Left renal cortex interstitium (tissue), 4 donors: ENCODE measurements at places on chromosomes 6 and 20. TPM values are rescaled to one million over a fixed set of nuclear protein-coding genes. Genes with fewer than 3 reads are reported as not detected.

DNA sequence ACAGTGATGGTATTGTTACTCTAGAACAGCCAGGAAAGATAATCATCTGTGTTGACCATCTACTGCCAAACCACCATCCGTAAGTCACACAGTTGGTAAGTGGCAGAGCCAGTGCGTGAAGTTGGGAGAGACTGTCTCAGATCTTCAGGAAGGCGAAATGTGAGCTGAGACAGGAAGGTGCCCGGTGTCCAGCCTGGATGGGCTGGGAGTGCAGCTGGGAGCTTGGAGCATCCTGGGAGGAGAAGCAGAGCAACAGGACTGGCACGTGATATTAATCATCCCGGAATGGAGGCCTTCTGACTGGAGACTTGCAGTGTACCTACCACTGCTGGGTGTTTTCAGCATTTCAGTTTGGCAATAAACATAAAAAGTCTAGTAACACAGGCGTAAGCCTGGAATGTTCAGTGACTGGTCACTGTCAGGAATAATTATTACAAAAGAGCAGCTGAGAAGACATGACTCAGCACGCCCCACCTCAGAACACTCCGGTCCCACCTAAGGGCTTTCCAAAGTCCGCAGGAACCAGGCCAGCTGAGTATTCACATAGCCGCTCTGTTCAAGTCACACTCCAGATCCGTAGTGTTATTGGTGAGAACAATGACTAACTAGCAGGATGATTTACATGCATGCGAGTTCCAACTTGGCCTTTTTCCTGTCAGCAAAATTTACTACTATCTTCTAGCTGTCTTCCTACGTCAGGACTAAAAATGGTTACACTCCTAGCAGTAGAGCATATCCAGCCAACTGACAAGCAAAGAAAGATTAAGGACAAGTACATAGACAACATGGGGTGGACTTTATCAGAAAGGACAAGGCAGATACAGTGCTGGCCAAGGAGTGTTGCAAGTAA, 45.1 kb upstream of the PNRC1 start:
- peak; percentile 49 for DNase-seq

COL9A1 gene
- polyA plus RNA-seq: 47.6 TPM

- no peak for DNase-seq
These were observed 261.1 kb upstream of the CITED2 start for GRCh38 chr6:139635401-139636130.

DNA sequence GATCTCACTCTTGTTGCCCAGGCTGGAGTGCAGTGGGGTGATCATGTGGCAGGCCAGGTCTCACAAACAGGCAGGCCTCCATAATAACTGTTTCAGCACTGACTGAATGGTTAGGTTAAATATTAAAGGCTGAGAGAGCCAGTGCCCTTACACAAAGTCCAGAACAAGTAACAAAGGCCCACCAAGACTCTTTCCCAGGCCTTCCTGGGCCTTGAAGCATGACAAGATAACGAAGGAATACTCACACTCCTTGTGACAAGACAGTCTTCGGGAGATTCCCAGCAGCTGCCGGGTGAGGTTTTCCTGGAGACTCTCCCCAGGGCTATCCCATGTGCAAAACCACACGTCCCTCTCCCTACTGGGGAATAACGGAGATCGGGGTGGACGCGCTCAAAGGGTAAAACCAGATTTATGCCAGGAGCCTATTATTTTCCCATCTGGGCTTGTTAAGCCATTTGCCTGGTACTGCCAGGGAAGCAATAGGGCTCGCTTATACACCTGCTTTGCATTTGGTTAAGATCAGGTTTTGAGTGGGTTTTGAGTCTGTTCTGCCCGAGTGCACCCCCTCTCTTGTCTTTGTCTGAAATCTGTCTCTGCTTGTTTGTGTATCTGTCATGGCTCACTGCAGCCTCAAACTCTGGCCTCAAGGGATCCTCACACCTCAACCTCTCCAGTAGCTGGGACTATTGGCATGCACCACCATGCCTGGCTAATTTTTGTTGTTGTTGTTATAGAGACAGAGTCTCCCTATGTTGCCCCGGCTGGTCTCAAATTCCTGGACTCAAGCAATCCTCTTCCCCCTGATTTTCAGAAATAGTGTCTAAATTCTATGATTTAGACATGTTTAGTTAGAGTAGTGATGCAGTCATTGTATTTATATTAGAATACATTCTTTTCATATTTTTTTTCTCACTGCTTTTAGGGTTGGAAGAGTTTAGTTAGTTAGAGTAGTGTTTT, 1.4 kb upstream of the ENPP3 start:
- DNase-seq: no peak

MUCL3 gene
- not detected for polyA plus RNA-seq

C20orf96 gene
- 32.0 TPM for polyA plus RNA-seq

CD2AP gene
- polyA plus RNA-seq: 82.1 TPM

GRCh38 chr6:5729813-5730517, 276.8 kb downstream of the NRN1 start:
- DNase-seq: no peak

TPD52L1 gene
- 116 TPM for polyA plus RNA-seq

ISM1 gene
- 3.0 TPM for polyA plus RNA-seq

DNA sequence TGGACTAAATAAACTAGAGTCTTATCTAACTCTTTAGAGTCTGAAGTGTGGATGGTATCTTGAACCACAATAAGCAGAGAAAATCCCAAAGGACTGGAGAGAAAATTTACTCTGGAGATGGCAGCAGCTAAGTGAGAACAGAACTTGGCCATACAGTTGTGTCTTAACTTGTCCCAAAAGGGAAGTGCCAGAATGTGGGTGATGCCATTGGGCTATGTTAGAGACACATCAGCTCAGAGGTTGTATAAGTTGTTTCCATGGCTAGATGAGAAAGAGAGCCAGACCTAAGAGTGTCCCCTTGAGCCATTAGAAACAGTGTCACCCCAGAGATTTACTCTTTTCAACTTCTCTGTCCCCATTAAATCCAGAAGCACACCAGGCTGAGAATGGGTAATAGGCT, 36.2 kb downstream of the FOXO3 start:
- no peak for DNase-seq

DNA sequence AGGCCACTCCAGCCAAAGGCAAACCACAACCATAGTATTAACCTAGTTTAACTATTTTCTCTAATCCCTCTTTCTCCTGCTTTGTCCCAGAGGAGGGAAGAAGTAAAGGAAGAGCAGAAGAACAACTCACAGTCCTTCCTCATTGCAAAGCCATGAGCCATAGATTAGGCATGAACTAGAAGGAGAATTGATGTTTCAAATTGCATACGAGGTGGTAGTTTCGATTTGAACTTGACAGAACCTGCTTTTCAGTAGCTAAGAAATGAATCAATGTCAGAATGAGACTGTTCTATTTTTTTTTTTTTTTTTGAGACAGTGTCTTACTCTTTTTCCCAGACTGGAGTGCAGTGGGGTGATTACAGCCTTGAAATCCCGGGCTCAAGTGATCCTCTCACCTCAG, 48.3 kb downstream of the PROKR2 start:
- DNase-seq: no peak

SLC24A3 gene
- polyA plus RNA-seq: 6.3 TPM

TMEM74B gene
- 1.5 TPM for polyA plus RNA-seq

DNA sequence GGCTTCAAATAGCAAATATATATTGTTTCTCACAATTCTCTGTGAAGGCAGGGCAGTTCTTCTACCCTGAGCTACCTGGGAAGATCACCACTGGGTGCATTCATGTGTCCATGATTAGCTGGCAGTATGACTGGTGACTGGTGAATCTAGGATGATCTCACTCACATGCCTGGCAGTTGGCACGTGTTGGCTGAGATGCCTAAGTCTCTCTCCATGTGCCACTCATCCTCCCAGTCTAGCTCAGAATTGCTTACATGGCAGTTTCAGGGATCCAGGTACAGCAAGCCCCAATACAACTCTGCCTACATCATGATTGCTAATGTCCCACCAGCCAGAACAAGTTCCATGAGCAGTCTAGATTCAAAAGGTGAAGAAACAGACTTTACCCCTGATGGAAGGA, 346.8 kb upstream of the CNR1 start:
- DNase-seq: no peak

GPX5 gene
- polyA plus RNA-seq: not detected

GRCh38 chr6:51462896-51463295, 624.5 kb downstream of the PKHD1 start:
- DNase-seq: no peak

- DNase-seq: no peak
These were observed 6.3 kb upstream of the HINT3 start for GRCh38 chr6:125950293-125950692.

DNA sequence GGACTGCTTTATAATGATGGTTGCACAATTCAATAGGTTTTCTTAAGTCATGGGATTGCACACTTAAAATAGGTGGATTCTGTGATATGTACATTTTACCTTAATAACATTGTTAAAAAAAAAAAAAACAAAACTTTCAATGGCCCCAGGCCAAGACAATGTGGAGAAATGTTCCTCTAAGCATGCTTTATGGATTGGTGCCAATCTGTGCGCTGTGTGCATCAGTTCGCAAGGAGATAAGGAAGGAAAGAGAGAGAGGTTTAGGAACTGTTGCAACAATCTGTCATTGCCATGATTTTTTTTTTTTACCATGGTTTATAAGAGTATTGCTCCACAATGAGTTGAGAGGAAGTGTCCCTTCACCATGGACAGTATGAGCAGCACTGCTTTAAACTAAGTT, 399.6 kb downstream of the PTPRT start:
- no peak for DNase-seq

HLA-DRB1 gene
- polyA plus RNA-seq: 57.0 TPM

DNA sequence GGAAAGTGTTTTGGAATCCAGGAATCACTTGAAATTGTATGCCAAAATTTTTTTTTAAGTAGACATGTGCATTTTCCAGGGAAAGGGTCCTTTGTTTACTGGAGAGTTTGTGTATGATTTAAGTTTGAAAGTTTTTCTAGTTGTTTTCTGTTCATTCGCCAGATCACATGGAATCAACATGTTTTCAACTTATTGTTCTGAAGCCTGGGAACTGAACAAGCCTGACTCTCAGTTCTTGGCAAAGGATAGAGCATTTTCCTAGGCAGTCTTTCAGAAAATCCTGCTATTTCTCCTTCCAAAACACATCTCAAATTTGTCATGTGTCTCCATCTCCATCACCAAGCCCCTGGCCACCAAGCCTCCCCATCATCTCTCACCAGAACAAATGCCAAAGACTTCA, 374.8 kb downstream of the MAFB start:
- no peak for DNase-seq

FAM83B gene
- 11.1 TPM for polyA plus RNA-seq

- DNase-seq: no peak
These were observed 23.3 kb upstream of the BCLAF1 start for GRCh38 chr6:136312975-136313374.

PPP1R3G gene
- polyA plus RNA-seq: 2.2 TPM

DNA sequence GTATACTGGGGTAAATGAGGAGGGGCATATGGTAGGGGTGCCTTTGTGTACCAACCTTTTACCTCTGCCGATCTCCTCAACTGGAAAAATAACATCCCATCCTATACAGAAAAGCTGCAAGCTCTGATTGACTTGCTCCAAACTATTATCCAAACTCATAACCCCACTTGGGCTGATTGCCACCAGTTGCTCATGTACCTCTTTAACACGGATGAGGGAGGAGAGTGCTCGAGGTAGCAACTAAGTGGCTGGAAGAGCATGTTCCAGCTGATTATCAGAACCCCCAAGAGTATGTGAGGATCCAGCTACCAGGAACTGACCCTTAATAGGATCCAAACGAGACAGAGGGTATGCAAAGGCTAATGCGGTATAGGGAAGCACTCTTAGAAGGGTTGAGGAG, 299.6 kb downstream of the RNGTT start:
- DNase-seq: no peak

ADGB gene
- polyA plus RNA-seq: 0.46 TPM

DNA sequence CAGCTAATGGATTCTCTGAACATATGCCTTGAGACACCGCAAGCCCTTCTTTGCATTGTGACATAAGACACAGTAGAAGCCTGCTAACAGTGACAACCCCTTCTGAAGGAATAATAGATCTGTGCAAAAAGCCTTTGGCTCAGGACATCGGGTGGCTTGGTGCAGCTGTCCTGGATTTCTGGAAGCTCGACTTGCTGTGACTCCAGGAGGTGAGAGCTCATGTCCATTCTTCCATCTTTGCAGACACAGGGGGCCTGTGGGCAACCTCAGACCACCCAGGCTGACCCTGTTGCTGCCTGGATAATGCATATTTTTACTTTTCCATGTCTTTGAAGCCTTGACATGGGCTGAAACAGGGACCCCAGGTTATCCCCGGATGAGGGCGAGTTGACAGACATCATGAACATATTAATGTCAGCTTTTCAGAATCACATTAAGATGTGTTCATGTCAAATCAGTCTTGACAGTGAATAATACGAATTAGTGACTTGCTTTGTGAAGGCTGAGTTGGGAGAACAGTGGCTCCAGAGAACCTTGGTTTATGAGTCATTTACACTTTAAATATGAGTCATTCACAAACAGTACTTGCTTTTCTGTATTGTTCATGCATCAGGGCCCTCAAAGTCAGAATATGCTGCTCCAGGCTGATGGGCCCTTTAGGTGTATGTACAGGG, 66.8 kb upstream of the IYD start:
- no peak for DNase-seq

DNA sequence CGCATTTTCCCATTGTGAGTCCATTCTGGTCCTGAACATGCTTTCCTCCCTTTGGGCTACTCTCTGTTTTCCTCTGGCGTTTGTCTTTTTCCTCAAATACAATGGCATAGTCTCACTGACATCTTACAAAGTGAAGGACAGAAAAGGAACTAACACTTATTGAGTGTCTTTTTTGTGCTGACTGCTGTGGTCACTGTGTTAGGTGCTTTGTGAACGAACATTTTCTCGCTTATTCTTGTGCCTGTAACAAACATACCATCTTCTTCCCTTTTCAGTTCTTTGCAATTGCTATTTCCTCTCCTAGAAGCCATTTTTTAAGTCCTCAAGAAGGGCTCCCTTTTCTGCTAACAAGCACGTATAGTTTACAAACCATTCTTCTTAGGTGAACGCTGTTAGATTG, 15.4 kb downstream of the FIG4 start:
- no peak for DNase-seq

GRCh38 chr6:140252099-140252498, 877.7 kb upstream of the CITED2 start:
- no peak for DNase-seq

GRCh38 chr20:44309763-44310663, 989 bp downstream of the FITM2 start:
- DNase-seq: no peak

GRCh38 chr20:58113716-58114115, 114.7 kb downstream of the ANKRD60 start:
- no peak for DNase-seq

GRCh38 chr6:157911278-157911677, 70.4 kb upstream of the SYNJ2 start:
- DNase-seq: no peak

GRCh38 chr6:168002804-168003203, 5.3 kb downstream of the KIF25 start:
- DNase-seq: no peak

GABRR2 gene
- 0.93 TPM for polyA plus RNA-seq

ARFGEF3 gene
- 4.8 TPM for polyA plus RNA-seq
